Activated CD4-positive, alpha-beta T cell treated with anti-CD3 and anti-CD28 coated beads, Interleukin-10, Interleukin-2, amounts not matched to agents 100 ng/mL and 50 ng/mL, durations not matched to agents 16 hours and 8 hours (primary cell): ENCODE measurements at places on chromosomes 6 and 20.

- no peak for DNase-seq
Observed at GRCh38 chr6:34390531-34391472, 1.7 kb downstream of the NUDT3 start.

GRCh38 chr20:49590163-49591017 lies 22.5 kb upstream of the PTGIS start:
- DNase-seq = peak; percentile 67

- DNase-seq = no peak
Observed at GRCh38 chr20:15288106-15288505, 950.7 kb upstream of the FLRT3 start.

GRCh38 chr6:117344444-117345291 lies 79.3 kb downstream of the VGLL2 start:
- DNase-seq = no peak

GRCh38 chr6:168123165-168123911 lies 44.3 kb upstream of the FRMD1 start:
- DNase-seq = no peak

DNA sequence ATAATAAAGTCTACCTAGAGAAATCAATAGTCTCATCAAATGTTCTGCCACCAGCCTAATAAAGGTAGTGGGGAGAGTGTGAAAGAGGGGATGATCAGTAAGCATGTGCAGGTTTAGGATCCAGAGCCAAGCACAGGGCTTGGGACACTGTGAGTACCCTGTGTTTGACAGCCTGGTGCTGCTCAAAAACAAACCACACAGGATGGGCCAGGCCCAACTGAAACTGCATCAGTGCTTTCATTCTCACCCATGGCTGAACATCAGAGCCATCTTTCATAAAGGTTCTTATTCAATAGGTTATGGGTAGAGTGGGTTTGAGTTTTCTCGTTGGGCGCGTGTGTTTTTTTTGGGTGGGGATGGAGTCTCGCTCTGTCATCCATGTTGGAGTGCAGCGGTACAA lies 87.3 kb upstream of the NHSL1 start:
- peak; percentile 7 for DNase-seq

GRCh38 chr6:64258752-64259151 lies 623.1 kb downstream of the PHF3 start:
- no peak for DNase-seq

DNA sequence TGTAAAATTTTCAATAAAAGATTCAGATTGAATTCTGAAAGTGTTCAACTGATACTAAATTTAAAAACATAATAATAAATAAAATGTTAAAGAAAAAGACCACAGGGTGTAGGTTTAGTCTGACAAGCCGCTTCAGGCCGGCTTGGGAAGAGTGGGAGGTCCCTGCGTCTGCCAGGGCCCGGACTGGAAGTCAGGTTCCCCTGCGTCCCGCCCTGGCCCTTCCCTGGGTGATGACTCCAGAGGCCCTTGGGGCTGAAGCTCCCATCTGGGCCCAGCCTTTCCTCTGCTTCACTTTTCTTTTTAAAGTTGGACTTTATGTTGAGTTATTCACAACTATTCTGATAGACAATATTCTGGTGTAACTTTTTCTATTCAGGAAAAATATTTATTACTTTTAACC lies 93.3 kb downstream of the SMOC2 start:
- no peak for DNase-seq

DNA sequence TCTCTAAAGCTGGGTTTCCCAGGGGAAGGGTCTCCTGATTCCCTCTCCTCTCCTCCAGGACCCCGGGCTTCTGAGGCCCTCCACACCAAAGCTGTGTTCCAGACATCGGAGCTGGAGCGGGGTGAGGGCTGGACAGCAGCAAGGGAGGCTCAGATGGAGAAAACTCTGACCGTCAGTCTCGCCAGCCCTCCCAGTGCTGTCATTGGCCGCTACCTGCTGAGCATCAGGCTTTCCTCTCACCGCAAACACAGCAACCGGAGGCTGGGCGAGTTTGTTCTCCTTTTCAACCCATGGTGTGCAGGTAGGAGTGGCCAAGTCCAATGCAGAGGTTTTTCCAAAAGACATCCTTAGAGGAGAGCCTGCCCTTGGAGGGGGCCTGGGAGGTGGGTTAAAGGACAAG lies 14.4 kb downstream of the TGM6 start:
- no peak for DNase-seq

DNA sequence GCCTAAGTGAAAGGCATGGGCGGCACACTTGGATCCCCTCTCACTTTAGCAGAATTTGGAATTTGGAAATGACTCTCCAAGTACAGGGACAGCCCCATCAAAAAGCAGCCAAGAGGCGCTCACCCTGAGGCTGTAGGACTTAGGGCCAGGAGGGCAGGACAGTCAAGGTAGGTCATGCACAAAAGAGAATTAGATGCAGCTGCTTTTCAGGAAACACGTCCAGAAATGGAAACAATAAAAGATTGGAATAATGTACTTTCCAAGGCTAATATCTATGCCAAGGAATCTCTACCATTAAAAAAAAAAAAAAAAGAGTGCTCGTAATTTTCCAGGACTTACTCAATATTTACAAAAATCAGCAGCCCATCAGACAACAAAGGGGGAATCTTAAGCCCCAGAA lies 19.9 kb downstream of the PREP start:
- DNase-seq = no peak

GRCh38 chr6:50722829-50723554 lies 9.7 kb downstream of the TFAP2D start:
- DNase-seq = no peak

DNA sequence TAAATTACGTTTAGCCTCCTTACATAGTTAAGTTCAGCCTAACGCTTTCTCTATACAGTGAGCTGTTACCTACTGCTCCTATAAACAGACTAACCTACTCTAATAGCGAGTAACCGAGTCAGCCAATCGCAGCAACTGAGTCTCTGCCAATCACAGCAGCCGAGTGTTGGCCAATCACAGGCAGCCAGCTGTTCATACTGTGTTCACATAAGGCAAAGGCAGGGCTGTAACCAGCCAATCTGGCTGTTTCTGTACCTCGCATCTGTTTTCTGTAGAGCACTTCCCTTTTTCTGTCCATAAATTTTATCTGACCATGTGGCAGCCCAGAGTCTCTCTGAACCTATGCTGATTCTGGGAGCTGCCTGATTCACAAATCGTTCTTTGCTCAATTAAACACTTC lies 263.9 kb upstream of the JARID2 start:
- DNase-seq = no peak

DNA sequence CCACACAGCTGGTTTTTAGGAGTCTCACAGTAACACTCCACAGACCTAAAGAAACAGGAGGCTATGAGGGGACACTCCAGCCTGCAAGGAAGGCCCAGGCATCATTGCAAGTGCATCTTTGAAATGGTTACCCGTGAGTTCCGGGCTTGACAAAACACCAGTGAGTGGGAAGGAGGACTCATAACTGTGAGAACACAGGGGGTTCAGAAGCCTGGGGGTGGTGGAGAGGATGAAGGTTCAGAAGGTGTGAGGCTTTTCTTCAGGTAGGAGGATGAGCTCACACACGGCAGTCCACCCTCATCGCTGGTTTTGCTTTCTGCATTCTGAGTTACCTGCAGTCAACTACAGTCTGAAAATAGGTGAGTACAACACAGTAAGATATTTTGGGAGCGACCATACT lies 39.9 kb downstream of the MAP7 start:
- DNase-seq = no peak

GRCh38 chr6:102902471-102902870 lies 1509.0 kb downstream of the GRIK2 start:
- DNase-seq = no peak

DNA sequence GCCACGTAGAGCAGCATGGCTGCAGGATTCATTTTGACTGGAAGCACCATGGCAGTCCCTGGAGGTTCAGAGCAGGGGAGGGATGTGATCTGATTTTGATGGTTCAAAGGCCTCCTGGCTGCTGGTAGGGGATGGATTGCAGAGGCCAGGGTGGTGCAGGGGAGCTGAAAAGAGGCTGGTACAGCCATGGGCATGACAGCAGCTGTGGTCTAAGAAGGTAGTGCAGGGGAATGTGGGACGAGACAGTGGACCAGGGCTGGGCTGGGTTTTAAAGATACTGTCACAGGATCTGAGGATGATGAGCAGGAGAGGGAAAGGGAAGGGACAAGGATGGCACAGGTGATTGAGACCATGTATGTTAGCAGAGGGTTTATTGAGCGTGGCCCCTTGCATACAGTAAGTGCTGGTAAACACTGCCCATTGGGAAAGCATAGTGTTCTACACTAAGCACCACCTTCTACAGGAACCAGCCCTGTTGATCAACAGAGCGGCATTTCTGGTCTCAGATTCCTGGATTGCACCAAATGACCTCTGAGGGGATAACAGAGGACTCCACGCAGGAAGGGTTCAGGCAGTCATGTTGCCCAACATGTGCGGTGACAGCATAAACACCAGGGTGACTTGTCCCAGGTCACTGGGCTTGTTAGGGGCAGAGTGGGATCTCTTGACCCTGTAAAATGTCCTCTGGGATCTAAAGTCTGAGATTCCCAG lies 14.5 kb upstream of the SIRPA start:
- no peak for DNase-seq

DNA sequence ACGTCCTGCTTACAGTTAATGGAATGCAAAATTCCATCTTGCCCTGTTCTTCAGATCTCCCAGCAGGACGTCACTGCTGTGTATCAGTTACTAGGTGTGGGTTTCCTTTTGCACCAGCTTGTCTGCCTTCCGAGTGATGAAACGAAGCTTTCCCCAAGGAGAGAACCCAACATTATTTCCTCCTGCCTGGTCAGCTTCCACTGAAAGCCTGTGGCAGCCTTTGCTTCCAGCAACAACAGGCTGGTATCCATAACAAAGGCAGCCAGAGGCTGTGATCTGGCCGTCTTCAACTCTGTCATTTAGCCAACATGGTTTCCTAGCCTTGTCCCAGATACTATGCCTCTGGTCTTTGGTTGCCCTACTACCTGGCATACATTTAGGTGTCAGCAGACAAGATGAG lies 78.9 kb upstream of the HEY2 start:
- DNase-seq = no peak

DNA sequence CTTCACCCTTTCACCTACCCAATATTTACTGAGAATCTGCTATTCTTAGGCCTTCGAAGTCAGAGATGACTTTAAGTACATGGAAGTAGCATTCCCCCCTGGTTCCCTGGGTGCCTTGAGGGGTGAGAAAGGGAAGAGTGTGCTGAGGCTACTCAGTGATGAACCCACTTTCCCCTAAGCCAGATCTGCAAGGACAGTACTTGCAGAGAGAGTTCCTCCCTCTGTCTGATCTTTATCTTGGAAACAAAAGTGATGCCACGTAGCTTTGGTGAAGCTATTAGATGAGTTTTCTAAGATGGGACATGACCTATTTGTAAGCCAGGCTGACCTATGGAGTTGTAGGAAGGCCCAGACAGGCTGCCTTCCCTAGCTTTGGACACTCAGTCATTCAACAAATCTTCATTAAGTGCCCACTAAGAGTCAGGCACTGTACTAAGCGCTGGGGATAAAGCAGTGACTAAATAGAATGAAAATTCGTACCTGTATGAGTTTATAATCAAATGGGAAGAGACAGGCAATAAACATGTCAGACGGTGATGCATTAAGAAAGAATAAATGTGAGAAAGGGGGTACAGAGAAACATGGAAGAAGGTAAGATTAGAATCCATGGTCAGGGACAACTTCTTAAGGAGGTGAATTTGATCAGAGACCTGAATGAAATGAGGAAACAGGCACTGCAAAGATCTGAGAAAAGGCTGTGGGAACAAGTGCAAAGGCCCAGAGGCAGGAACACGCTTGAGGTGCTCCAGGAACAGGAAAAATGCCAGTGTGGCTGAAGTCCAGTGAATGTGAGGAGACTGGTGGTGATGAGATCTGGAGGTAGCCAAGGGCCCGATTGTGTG lies 42.2 kb downstream of the BCL2L1 start:
- DNase-seq = no peak

- DNase-seq = no peak
Observed at GRCh38 chr6:169383265-169383664, 129.6 kb upstream of the THBS2 start.

DNA sequence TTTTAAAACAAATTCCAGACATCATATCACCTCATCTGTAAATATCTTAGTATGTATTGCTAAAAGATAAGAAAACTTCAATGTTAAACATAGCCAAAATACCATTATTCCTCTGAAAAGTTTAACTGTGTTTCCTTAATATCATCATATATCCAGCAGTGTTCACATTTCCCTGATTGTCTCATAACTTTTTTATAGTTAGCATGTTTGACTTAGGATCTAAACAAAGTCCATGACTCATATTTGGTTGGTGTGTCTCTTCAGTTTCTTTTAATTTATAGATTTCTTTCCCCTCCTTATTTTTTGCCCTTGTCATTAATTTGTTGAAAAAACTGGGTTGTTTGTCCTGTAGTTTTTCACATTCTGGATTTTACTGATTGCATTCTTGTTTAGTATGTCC lies 163.0 kb downstream of the RPS12 start:
- DNase-seq = no peak

DNA sequence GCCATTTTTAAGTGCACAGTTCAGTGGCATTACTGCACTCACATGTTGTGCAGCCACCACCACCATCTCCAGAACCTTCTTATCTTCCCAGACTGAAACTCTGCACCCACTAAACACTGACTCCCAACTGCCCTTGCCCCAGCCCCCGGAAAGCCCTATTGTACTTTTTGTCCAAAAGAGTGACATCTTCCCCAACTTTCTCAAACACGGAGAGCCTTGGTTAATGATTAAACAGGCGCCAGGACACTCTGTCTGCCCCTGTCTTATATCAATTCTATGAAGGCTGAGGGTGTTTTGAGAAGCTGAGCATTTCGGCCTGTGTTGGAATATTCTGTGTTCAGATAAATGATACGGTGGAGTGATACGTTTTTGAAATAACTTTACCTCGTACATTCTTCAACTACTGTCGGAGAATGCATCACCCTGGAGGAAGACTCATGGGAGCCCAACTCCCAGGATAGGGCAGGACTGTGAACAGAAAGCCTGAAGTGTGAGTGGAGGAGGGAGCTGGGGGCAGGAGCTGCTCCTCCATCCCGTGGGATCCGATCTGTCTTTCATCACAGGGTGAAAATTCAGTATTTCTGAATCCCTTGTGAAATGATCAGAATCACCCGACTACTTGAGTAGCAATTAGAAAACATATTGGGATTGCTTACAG lies 68.7 kb upstream of the FOXC1 start:
- DNase-seq = no peak

DNA sequence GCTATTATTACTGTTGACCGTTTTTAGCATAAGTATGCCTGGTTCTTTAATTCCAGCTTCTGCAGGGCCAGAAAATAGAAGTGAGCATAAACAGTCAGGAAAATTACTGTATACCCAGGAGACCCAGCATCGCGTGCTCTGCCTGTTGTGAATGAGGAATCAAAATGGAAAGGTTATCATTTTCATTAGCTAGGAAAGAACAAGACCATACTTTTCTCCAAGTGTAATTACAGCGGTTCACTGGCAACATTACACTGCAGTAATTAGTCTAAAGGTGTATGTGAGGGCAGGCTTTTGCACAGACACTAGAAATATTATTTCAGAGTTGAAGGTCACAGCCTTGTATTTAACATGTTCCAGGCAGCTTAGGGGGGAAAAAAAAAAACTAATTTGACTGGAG lies 403.8 kb upstream of the SOX4 start:
- DNase-seq = no peak

DNA sequence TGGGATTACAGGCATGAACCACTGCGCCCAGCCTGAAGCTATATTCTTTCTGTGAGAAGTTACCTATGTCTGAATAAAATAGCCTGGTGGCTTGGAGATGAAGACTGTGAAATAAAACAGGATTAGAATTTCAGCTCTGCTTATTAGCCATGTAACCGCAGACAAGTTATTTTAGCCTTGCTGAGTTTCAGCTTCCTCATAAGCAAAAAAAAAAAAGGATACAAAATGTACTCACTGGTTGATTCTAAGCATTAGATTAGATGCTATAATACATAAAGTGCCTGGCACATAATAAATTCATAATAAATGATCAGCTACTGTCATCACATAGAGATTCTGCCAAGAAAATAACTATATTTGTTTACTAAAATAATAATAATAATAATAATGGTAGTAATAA lies 98.8 kb downstream of the EPB41L2 start:
- no peak for DNase-seq
